T-helper 2 cell treated with Interferon-gamma antibody and Interleukin-4, amounts not matched to agents 5 μg/mL and 100 μg/mL, for 36 hours (primary cell): ENCODE measurements at places on chromosomes 4 and X.

GRCh38 chr4:86831262-86832130 is 17.7 kb downstream of the SLC10A6 start:
- no peaks in the 10 kb centered on the region for H3K27me3 ChIP-seq
- no peaks in the 10 kb centered on the region for H3K36me3 ChIP-seq
- H3K4me1 ChIP-seq, result no peaks in the 10 kb centered on the region
- H3K4me3 ChIP-seq, result no peak overlapping the region
- no peak for DNase-seq

DNA sequence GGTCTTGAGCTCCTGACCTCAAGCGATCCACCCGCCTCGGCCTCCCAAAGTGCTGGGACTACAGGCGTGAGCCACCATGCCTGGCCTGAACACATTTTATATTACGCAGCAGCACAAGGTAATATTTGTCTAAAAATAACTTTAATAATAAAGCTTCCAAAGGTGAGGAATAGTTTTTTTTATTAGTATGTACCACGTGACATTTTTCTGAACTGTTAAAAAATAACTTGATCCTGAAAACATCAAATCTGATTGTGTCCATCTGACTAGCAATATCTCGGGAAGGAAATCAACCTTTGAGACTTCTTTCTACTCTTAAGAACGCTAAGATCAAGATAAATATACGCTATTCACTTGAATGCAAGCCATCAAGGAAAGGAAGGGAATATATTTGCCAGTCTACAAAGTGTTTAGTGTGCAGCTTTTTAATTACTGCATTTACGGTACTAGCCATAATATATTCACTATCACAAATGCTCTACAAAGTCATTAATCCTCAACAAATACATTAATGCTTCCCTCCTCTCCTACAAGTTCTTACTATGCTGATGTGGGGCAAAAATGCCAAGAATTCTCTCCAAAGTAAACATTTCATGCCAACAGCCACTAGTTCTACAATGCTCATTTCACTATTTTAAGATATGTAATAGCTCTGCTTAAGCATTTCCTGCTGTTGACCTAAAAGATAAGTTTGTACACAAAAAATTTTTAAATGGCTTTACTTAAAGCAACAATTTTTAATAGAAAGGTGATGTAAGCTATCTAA is 143.6 kb downstream of the APBB2 start:
- H3K36me3 ChIP-seq, result no peaks in the 10 kb centered on the region
- no peak for DNase-seq
- no peak overlapping the region for H3K27ac ChIP-seq
- no peak overlapping the region for H3K4me3 ChIP-seq
- H3K27me3 ChIP-seq, result no peaks in the 10 kb centered on the region

GRCh38 chrX:119693996-119694451 is 1.1 kb upstream of the SEPTIN6 start:
- H3K4me3 ChIP-seq, result peak overlapping the region; percentile 86
- H3K27me3 ChIP-seq, result no peaks in the 10 kb centered on the region
- no peak for DNase-seq
- H3K36me3 ChIP-seq, result peaks cover 23% of the 10 kb centered on the region
- H3K4me1 ChIP-seq, result peaks cover 6% of the 10 kb centered on the region

DNA sequence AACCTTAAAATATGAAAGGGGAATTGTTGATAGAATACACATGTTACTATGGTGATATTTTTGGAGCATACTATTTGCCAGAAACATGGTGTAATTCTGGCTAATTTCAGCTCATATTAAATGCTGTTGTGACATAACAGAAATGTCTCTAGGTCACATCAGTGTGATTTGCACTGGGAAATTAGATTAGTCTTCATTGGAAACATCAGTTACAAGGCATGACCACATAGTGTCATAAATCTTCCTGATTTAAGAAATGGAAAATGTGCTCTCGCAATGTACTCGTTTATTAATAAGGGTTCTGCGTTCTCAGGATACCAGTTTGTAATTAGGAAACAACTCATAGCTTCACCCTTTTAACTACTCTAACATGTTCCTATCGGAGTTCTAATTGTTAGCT is 72.9 kb upstream of the GYPA start:
- no peak overlapping the region for H3K4me3 ChIP-seq
- no peaks in the 10 kb centered on the region for H3K27me3 ChIP-seq
- H3K36me3 ChIP-seq, result no peaks in the 10 kb centered on the region
- DNase-seq, result no peak
- no peak overlapping the region for H3K27ac ChIP-seq

DNA sequence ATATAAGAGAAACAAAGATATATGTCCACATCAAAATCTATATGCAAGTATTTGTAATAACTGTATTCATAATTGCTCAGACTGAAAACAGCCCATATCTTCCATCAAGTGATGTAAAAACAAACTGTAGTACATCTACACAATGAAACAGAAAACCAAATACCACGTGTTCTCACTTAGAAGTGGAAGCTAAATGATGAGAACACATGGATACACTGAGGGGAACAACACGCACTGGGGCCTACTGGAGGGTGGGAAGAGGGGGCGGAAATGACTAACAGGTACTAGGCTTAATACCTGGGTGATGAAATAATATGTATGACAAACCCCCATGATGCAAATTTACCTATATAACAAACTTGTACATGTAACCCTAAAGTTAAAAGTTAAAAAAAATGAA is 42.7 kb downstream of the UBA6 start:
- H3K36me3 ChIP-seq, result peaks cover 89% of the 10 kb centered on the region
- peak; percentile 34 for DNase-seq
- no peak overlapping the region for H3K4me3 ChIP-seq
- H3K27ac ChIP-seq, result no peak overlapping the region
- H3K4me1 ChIP-seq, result peaks cover 14% of the 10 kb centered on the region
- no peaks in the 10 kb centered on the region for H3K27me3 ChIP-seq

GRCh38 chrX:19585332-19586082 is 70.2 kb upstream of the MAP3K15 start:
- no peak for DNase-seq
- H3K36me3 ChIP-seq, result peaks cover 27% of the 10 kb centered on the region
- no peaks in the 10 kb centered on the region for H3K4me1 ChIP-seq
- no peak overlapping the region for H3K4me3 ChIP-seq
- no peaks in the 10 kb centered on the region for H3K27me3 ChIP-seq

- DNase-seq, result no peak
- peaks cover 1% of the 10 kb centered on the region for H3K4me1 ChIP-seq
- H3K27me3 ChIP-seq, result no peaks in the 10 kb centered on the region
Measured at GRCh38 chrX:130057209-130057608, 53.1 kb downstream of the ELF4 start.

GRCh38 chr4:82839624-82840023 is 41.0 kb upstream of the SCD5 start:
- H3K27me3 ChIP-seq, result no peaks in the 10 kb centered on the region
- H3K27ac ChIP-seq, result no peak overlapping the region
- DNase-seq, result no peak
- peaks cover 54% of the 10 kb centered on the region for H3K36me3 ChIP-seq

- DNase-seq, result no peak
- no peak overlapping the region for H3K27ac ChIP-seq
Measured at GRCh38 chr4:96326846-96327245, 487.0 kb downstream of the PDHA2 start.

GRCh38 chr4:10456595-10457254 is 501 bp downstream of the ZNF518B start:
- peaks cover 26% of the 10 kb centered on the region for H3K4me1 ChIP-seq
- peaks cover 39% of the 10 kb centered on the region for H3K36me3 ChIP-seq
- H3K4me3 ChIP-seq, result peak overlapping the region; percentile 91
- peak overlapping the region; percentile 91 for H3K27ac ChIP-seq
- DNase-seq, result peak; percentile 65
- H3K27me3 ChIP-seq, result peaks cover 15% of the 10 kb centered on the region

DNA sequence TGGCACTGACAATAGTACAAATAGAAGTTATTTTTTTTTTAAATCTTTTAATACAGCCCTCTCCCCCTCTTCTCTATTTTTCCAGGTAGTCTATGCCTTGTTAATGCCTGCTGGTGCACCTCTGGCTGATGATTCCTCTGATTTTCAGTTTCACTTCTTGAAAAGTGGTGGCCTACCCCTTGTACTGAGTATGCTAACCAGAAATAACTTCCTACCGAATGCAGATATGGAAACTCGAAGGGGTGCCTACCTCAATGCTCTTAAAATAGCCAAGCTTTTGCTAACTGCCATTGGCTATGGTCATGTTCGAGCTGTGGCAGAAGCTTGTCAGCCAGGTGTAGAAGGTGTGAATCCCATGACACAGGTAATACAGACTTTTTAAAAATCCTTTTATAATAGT is 99.1 kb downstream of the USP9X start:
- no peaks in the 10 kb centered on the region for H3K27me3 ChIP-seq
- H3K36me3 ChIP-seq, result peaks cover 32% of the 10 kb centered on the region
- H3K4me3 ChIP-seq, result no peak overlapping the region

GRCh38 chr4:74555231-74555630 is 110.3 kb downstream of the AREG start:
- H3K4me3 ChIP-seq, result no peak overlapping the region
- H3K27me3 ChIP-seq, result no peaks in the 10 kb centered on the region
- H3K36me3 ChIP-seq, result no peaks in the 10 kb centered on the region
